NCI-H1930 (cell line): ENCODE measurements at places on chromosomes 11 and 22.

DNA sequence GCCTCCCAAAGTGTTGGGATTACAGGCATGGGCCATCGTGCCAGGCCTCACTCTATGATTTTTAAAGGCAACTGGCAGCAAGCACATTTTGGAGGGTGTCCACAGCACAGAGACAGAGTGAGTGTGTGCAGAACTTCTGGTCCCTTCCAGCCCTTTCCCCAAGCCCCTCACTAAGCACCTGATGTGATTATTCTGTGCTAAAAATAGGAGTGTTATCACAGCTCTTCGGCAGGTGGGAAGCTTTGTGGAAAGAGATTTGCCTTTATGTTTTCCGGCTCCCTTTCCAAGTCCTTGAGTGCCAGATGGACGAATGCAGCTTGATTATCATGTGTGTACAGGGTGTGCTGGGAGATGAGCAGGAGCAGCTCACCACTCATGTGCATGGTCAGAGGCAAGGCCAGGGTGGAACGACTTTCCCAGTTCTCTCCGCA is 310.8 kb downstream of the DDX10 start:
- no peak for DNase-seq

GRCh38 chr22:21803811-21804249 is 63.6 kb downstream of the MAPK1 start:
- no peak for DNase-seq

GRCh38 chr11:18457450-18457849 is 1.8 kb downstream of the LDHAL6A start:
- DNase-seq: no peak

- DNase-seq: no peak
These were observed 77.0 kb upstream of the DDI1 start for GRCh38 chr11:103959279-103959942.

DNA sequence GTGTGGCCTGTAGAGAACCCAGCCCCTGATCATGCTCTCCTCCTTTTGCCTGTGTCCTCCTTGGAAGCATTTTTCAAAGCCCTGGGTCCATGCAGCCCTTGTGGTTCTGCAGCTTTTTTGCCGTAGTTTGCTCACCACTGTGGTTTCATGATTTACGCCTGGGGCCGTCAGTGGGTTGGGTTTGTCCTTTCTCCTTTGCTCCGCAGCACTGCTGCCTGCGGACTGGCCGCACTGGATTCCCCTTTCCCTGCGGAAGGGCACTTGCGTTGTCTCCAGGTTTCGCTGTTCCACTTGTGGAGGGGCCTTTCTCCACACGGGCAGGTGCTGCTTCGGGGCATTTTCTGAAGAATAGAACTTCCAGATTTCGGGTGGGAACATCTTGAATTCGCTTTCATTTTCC is 1260.9 kb downstream of the BRD1 start:
- DNase-seq: no peak

- DNase-seq: no peak
These were observed 34.8 kb upstream of the TMEM135 start for GRCh38 chr11:87002918-87003317.

DNA sequence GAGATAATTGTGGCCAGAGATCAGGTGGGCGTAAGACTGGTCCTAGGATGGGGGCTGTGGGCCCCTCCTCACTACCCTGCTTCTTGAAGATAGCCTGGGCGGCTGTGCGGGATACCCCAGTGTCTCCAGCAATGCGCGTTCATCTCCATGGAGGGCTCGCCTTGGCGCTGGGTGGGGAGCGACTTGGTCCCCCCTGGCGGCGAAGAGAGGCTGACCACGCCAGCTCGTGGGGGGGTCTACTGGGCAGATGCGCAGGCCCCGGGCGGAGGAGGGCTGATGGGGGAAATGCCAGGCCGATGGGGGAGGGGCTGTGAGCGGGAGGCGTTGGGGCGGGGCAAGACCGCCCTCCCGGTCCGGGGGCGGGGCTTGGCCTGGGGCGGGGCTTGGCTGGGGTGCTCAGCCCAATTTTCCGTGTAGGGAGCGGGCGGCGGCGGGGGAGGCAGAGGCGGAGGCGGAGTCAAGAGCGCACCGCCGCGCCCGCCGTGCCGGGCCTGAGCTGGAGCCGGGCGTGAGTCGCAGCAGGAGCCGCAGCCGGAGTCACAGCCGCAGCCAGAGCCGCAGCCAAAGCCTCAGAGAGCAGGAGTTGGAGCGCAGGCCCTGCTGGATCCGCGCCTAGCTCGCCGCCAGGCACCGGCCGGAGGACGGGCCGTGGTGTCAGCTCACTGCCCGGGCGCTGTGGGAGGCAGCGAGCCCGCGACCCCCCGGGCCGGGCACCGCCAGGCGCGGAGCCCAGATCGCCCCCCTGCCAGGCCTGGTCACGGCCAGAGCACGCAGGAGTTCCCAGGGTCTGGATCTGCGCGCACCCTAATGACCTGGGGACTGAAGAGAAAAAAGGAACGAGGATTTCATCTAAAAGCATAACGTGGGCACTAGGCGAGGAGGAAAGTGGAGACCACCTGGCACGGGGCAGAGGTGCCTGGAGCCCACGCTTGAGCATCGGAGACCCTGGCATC is at the start of gene SLC35E4:
SLC35E4 (plus strand) TSS at position 509 of the 953 bp plus-strand sequence. CDS start 670 bp downstream, outside the sequence.
- DNase-seq: peak; percentile 92

DNA sequence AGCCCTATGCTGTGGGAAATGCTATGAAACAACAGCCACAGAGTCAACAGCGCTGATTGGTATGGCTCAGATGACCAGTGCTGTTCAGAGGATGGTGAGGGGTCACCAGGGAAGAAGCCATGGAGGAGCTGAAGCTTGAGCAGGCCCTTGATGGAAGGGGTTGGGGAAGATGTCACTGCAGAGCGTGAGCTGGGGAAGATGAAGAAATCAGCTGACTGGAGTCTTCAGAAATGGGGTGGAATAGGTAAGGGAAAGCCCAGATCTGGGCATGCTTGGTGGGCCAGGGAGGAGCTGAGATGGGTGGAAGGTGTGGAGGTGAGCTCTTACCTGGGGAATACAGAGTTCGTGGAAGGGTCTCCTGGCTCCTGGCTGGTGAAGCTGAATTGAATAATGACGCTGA is 105.4 kb upstream of the PLET1 start:
- no peak for DNase-seq

DNA sequence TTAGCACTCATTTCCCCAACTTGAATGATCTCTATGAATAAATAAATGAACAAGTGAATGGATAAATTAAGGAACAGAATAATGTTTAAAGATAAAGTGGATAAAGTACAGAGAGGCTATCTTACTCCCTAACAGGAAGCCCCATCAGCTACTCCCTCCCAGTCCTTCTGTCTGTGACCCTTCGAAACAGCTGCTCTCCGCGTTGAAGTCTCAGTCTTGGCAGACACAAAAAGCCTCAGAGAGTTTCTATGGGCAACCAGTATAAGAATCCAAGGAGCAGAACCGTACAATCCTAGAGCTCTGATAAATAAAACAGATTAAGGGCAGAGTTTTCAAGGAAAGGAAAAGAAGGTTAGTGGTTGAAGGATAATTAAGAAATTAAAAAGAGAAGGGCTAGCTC is 35.0 kb downstream of the GUCY1A2 start:
- no peak for DNase-seq

- no peak for DNase-seq
These were observed 29.5 kb upstream of the APOA1 start for GRCh38 chr11:116866804-116867455.

GRCh38 chr22:37842015-37842793 is 1.9 kb downstream of the ANKRD54 start:
- no peak for DNase-seq

DNA sequence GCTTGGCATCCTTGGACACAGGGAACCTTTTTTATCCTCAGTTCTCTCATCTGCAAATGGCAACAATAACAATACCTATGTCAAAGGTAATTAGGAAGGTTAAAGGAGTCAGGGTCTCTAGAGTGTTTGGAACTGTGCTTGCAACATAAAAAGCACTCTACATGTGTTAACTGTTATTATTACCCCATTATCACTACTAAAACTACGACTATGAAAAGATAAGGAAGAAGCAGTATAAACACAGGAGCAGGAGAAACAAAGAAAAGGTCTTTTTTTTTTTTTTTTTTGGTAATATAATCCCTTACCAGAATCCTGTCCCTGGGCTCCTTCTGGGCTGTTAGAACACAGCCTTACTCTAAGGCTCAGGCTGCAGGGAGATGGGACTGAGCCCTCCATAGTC is 348.2 kb downstream of the CADM1 start:
- no peak for DNase-seq

GRCh38 chr11:78935398-78936068 is 360.9 kb upstream of the NARS2 start:
- no peak for DNase-seq

DNA sequence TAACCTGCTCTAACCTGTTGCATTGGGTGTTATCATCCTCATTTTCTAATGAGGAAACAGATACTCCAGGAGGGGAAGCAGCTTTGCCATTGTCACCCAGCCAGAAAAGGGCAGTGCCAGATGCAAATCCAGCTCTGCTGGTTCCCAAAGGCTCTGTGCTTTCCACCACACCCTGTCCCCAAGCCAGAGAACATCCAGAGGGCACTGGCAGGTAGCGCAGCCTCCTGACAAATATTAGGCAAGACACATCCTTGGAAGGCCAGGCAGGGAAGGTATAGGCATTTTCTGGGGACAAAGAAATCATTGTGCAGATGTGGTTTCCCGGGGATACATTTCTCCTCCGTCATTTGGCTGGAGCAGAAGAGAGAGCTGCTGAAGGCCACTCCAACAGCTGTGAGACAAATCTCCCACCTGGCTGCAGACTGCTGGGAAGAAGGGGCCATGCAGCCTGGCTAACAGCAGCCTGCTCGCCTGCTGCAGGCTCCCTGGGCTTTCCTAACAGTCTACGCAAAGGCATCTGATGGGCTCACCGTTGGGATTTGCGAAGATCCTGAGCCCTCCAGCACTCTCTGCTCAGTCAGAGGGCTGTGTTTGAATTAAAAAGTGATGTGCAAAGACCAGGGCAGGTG is 93.9 kb upstream of the PITPNB start:
- DNase-seq: no peak

GRCh38 chr11:119338965-119339588 is 1.6 kb downstream of the C1QTNF5 start:
- no peak for DNase-seq

GRCh38 chr22:31223786-31224191 is 11.7 kb downstream of the LIMK2 start:
- no peak for DNase-seq

GRCh38 chr11:61049063-61049377 is 53.3 kb upstream of the CD5 start:
- no peak for DNase-seq

GRCh38 chr11:63795066-63795465 is 18.2 kb upstream of the SPINDOC start:
- DNase-seq: no peak

DNA sequence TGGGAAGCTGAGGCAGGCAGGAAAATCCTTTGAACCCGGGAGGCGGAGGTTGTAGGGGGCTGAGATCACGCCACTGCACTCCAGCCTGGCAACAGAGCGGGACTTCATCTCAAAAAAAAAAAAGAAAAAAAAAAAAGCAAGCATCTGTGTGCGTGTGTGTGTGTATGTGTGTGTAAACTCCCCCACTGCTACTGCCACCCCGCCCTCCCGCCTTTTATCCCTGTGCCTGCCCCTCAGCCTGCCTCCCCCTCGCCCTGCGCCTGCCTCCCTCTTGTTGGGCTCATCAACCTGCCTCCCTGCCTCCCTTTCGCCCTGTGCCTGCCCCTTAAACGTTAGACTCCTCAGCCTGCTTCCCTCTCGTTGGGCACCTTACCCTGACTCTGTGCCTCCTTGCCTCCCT is 18.0 kb downstream of the TMEM258 start:
- DNase-seq: no peak

- DNase-seq: no peak
These were observed 104.7 kb downstream of the ETS1 start for GRCh38 chr11:128482512-128483191.

- DNase-seq: no peak
These were observed 60.9 kb upstream of the LMO2 start for GRCh38 chr11:33952805-33953204.

- no peak for DNase-seq
These were observed 291.8 kb downstream of the MIAT start for GRCh38 chr22:26949193-26949592.

DNA sequence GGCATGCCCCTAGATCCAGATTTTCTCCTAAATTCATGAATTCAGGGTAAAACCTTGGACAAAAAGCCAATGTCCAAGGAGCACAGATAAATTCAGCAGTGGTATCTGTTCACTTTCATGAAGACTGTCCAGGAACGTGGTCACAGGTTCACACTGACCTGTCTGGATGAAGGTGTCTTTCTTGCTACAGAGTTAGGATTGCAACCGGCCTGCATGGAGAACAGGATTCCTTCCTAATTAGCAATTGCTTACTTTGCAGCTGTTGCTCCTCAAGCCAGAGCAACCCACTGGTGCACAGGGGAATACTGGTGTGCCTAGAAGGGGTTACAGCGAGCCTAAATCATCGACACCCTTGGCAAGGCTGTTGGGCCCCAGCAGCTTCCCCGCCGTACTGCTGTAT is 47.6 kb downstream of the LMO2 start:
- no peak for DNase-seq

DNA sequence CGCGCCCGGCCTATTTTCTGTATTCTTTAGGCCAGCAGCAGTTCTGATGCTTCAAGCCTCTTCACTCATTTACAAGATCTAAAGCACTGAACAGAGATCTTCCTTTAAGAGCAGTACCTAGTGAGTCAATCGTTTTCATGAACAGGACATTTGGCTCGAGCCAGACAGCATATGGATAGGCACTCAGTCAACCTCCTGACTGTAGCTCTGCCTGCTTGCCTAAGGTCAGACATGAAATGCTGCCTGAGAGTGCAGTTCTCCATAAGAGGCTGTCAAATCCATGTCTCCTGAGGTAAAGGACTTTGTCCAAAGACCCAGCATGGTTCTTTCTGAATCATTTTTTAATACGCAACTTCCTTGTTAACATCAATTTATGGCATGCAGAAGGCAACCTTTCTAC is 941.2 kb downstream of the DLG2 start:
- DNase-seq: no peak

- no peak for DNase-seq
These were observed 18.6 kb downstream of the KCNC1 start for GRCh38 chr11:17753153-17753552.

GRCh38 chr22:38777087-38777671 is 16.8 kb downstream of the DNAL4 start:
- DNase-seq: no peak

GRCh38 chr11:83222499-83222898 is 29.0 kb downstream of the ANKRD42 start:
- DNase-seq: no peak

- no peak for DNase-seq
These were observed 33.5 kb downstream of the CLMP start for GRCh38 chr11:123161376-123162030.

- DNase-seq: no peak
These were observed 25.9 kb downstream of the SHANK3 start for GRCh38 chr22:50698546-50698945.
